NCI-H526 (cell line): ENCODE measurements at places on chromosomes 1 and 21.

DNA sequence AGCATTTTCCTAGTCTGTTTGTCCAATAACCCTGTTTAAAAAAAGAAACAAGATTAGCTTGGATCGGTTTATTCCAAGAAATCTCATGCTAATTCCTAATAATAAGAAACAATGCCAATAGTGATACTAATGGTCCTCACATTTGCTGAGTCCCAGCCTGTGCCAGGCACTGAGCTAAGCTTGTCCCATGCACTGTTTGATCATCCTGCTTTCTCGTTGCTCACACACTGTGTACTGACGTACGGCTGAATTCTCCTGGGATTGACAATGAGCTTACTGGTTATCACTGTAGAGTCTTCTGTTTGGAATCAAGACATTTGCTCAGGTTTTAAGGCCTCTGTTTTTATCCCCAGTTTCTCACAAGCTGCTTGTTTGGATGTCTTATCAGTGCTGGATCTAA is 71.1 kb downstream of the CACNA1E start:
- DNase-seq: no peak

DNA sequence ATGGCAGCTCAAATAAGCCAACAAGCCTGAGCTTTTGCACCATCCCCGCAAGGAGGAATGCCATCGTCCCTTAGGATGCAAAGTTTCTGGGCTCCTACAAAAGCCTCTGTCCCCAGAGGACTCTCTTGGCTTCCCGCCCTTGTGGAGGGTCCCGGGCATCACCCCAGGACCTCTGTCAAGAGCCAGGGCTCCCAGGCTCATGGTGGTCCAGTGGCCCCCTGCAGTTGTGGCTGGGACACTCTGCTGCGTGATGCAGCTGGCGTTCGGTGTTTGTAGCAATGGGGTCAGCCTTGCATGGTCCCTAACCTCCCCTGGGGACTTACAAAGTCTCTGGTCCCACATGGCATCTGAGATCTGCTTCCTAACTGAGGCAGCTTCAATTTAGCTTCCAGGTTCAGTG is 104.7 kb downstream of the RIPK4 start:
- no peak for DNase-seq

DNA sequence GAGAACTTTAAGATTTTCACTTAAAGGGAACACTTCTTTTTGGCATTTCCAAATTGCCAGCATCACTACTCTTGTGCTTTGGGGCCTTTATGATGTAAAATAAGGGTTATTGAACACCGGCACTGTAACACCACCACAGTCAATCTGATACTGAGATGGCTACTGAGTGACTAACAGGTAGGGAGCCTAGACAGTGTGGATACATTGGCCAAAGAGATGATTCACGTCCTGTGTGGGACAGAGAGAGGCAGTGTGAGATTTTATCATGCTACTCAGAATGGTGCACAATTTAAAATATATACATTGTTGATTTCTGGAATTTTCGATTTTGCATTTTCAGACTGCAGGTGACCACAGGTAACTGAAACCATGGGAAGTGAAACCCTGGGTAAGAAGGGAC is 261.6 kb downstream of the SPATA17 start:
- DNase-seq: no peak

- no peak for DNase-seq
Measured at GRCh38 chr1:226990133-226990716, 50.1 kb downstream of the COQ8A start.

DNA sequence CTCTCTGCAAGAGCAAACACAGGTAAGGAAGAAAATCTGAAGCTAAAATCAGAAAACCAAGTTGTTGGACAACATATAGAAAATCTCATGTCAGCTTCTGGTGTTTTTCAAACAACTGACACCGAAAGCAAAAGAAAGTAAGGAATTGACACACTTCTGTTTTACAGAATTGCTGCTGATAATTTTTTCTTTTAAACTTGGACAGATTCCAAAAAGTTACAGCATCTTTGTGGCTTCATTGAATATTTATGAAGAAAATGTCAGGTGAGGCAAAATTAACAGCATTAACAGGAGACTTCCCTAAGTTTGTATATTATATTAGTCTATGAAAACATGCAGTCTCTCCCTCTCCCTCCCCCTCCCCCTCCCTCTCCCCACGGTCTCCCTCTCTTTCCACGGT is 14.9 kb upstream of the CTSS start:
- DNase-seq: no peak

GRCh38 chr1:29361686-29362085 is 125.4 kb downstream of the PTPRU start:
- no peak for DNase-seq

DNA sequence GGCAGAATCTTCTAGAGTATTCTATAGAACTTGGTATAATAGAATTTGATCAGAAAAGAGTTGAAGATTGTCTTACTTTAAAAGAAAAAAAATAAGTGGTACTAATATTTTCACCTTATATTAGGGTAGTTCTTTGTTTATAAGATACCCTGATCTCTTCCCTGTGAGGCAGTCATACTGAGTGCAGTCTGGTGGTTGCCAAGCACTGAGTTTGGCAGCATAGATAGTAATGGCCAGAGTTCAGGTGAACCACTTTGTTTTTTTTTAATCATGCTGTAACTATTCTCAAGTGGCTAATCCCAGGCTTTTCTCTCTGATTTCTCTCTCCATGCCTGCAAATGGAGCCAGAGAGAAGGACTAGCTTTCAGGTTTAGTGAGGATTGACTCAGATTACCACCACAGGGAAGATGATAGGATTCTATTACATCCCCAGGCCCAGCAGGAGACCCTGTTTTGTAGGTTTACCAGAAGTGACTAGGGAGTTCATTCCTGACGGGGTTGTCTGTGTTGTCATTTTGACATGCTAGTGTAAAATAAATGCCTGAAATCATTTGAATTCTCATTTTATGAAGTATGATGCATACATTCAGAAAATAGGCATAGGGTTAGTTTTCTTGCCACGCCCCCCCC is 16.7 kb downstream of the KDM1A start:
- DNase-seq: no peak

- DNase-seq: peak; percentile 4
Measured at GRCh38 chr1:224498574-224499170, 64.1 kb upstream of the WDR26 start.

GRCh38 chr1:219039682-219040154 is 134.0 kb upstream of the LYPLAL1 start:
- DNase-seq: no peak

GRCh38 chr1:85606414-85606800 is 25.8 kb downstream of the CCN1 start:
- DNase-seq: no peak

GRCh38 chr1:246597340-246597739 is 31.1 kb downstream of the CNST start:
- no peak for DNase-seq

- peak; percentile 89 for DNase-seq
Measured at GRCh38 chr1:185566995-185567394, 167.2 kb upstream of the HMCN1 start.

DNA sequence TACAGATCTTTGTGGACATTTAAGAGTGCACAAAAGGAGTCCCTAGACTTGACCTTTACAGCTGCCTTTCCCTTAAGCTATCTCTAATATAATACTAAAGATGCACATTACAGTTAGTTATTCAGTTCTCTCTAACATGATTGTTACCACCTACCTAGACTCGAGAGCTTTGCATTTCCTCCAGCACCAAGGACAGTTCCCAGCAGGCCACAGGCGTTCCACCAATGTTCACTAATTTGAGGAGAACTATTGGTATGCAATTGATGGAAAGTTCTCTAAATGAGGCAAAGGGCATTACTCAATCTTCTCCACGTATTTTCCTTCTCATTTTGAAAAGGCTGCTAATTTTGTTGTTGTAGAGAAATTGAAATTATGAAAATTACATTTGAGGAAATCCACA is 5.4 kb upstream of the NTNG1 start:
- DNase-seq: no peak

DNA sequence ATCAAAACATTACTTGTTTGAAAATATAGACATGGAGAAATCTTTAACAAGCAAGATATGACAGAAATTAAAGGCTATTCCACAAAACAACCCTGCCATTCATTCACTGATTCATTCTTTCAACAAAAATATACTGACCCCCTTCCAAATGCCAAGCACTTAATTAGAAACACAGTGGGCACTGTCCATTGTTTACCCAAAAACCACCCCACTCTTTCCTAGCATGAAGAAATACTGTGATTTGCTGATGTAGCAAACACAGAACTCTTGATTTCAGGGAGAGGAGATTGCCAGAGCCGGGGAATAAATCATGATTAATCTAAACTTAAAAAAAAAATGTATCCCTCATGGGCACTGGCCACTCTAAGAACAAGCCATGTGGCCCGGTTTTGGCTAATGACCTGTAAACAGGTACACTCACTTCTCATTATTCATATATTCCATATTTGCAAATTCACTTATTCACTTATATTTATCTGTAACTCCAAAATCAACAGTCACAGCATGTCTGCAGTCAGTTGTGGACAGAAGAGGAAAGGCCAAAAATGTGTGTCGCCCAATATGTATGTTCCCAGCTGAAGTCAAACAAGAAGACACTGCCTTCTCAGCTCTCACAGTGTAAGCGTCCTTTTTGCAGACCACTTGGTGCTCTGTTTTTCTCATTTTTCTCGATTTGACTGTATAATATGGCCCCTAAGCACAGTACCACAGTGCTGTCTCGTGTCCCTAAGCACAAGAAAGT is 133.1 kb downstream of the SMYD3 start:
- DNase-seq: no peak
